ENCODE measurements at places on chromosomes 2 and 18.

- no peak for DNase-seq
Observed at GRCh38 chr2:128568106-128568505, 249.4 kb upstream of the HS6ST1 start.

DNA sequence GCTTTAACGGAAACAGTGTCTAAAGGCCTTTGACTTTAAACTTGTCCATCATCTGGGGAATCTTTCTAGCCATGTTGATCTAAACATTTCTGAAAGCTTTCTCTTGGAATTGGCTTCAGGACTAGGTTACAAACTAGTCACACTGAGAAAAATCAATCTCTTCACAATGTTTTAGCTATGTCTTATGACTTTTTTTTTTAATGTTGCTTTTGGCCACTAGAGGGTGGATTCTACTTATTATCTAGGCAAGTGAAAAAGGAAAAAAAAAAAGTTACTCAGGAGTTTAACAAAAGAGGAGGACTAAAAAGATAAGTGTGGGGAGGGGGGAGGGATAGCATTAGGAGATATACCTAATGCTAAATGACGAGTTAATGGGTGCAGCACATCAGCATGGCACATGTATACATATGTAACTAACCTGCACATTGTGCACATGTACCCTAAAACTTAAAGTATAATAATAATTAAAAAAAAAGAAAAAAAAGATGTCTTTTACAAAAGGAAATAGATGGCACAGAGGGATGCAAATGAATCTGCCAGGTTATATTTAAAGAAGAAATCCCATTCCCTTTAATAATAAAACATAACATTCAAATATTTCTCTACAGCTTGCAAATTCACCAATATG, 160.4 kb upstream of the PID1 start:
- DNase-seq, result peak; percentile 48

DNA sequence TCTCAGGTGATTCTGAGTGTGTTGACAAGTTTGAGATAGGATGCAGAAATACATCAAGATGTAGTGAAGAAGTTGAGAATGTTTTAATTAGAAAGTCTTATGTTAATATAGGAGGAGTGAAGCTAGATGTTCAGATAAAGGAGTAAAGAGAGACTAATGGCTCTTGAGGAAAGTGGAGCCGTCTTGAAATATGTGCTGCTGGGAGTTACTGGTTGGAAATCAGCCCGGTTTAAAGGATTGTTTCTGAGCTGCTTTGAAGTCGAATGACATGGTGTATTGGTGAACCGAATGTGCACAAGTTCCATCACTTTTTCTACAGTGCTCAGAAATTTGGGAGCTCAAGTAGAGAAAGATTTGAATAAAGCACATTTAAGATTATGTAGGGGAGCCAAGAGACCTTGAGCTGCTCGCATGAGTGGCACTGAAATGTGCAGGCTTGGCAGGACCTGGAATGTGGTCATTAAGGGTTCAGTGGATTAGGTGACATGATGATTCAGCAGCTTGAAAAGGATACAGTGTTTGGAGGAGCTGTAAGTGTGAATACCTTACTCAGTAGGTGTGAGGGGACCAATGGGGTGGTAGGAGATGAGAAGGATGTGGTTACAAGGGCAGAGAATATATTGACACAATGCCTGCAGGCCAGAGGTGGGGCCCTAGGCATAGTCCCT, 68.6 kb downstream of the CAB39 start:
- DNase-seq, result no peak

GRCh38 chr2:61887717-61888266, 664 bp downstream of the CCT4 start:
- DNase-seq, result no peak

- no peak for DNase-seq
Observed at GRCh38 chr2:240223631-240224030, 83.2 kb upstream of the OTOS start.

DNA sequence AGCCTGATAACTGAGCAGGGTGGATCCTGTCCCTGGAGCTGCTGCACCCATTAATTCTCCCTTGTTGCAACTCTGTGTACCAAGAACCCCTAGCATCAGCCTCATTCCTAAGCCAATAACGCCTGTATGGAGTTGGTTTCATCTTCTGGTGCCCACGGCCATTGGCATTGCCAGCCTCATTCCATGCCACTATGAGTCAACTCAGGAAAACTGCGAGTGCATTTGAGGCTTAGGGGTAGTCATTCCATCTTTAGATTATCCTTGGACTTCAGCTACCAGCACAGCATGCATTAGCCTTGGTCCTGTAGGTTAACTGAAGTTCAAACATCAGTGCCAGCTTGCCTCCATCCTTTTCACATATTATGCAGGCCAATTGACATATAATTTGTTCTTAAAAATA, 1.4 kb upstream of the TRIM54 start:
- DNase-seq, result no peak

DNA sequence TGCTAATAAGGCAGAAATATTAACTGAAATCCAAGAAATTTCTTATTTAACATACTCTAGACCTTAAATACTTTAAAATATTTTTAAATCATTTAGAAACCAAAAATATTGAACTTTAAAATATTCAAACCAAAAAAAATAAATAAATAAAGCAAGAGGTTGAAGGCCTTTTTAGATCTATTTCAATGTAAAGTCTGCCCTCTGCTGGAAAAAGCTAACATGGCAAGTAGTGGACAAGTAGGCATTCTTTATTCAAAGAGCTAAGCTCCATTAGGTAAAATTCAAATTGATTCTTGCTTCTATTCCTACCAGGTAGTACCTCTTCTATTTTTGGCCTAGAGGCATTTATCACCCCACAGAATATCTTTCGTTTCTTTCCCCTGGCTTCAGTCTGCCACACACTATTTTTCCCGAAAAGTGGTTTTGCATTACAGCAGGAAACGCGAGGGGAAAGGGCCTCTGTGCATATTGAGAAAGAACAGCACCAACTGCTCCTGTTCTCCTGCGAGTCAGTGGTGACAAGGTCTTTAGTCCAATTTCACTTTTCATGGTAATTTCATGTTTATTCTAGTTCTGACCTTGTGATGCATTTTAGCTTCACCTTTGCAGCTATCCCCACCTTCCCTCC, 20.4 kb downstream of the IFIH1 start:
- peak; percentile 82 for DNase-seq

- no peak for DNase-seq
Observed at GRCh38 chr2:8090748-8091700, 590.8 kb upstream of the ID2 start.

GRCh38 chr2:18991177-18992168, 366.9 kb downstream of the OSR1 start:
- peak; percentile 97 for DNase-seq

GRCh38 chr2:696463-696862, 19.3 kb upstream of the TMEM18 start:
- no peak for DNase-seq

DNA sequence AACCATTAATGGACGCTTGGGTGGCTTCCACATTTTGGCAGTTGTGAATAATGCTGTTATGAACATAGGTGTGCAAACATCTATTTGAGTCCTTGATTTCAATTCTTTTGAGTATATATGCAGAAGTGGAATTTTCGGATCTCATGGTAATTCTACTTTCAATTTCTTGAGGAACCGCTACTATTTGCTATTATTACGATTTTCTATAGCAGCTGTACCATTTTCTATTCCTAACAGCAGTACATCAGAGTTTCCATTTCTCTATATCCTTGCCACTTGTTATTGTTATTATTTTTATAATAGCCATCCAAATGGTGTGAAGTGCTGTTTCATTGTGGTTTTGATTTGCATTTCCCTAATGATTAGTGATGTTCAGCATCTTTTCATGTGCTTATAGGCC, 69.5 kb downstream of the KIF5C start:
- no peak for DNase-seq

- DNase-seq, result no peak
Observed at GRCh38 chr2:84874381-84875212, 6.3 kb downstream of the TRABD2A start.

GRCh38 chr2:203104273-203104672, 89.6 kb downstream of the NBEAL1 start:
- DNase-seq, result no peak

DNA sequence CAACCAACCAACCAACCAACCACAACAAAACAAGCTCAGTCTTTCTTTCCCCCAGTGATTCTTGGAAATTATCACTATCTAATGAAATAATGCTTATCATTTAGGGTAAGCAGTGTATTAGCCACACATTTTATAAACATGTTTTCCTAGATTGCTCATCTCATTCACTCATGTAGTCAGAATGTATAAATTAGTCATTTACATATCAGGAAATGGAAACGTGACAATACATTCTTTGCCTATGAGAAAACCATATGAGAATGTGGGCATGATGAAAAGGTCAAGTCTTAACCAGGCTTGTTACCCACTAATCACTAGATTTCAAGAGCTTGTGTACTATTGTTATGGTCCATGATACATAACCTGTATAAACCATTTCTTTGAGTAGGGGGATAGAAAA, 1583.4 kb upstream of the PIK3C3 start:
- no peak for DNase-seq

- DNase-seq, result no peak
Observed at GRCh38 chr18:12336887-12337286, 28.8 kb downstream of the TUBB6 start.

GRCh38 chr18:9669016-9669415, 39.1 kb upstream of the RAB31 start:
- DNase-seq, result no peak
